ENCODE measurements at places on chromosomes 6 and 20.

DNA sequence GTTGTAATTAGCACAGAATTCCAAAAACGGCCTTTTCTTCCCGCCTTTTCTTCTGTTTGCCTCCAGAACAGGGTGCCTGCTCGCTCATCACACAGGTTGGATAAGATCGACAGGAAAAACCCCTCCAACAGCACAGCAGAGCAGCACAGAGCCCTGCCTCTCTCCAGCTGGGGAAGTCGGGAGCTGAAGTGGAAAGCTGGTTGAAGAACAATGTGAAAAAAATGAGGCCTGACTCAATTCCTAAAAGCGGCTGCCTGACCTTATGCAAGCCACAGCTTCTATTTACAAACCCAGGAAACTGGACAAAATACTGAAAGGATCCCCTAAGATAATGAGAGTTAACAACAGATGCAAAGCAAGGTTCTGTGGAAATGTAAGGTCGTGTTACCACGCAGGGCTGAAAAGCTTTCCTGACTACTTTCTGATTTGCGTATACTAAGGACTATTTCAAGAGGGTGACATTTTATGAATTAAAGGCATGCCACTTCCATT, 116.9 kb downstream of the TTLL2 start:
- no peak for DNase-seq

- peak; percentile 44 for DNase-seq
Observed at GRCh38 chr6:106608080-106608668, 21.1 kb downstream of the RTN4IP1 start.

- DNase-seq = no peak
Observed at GRCh38 chr6:137181891-137182653, 8.6 kb upstream of the IL22RA2 start.

DNA sequence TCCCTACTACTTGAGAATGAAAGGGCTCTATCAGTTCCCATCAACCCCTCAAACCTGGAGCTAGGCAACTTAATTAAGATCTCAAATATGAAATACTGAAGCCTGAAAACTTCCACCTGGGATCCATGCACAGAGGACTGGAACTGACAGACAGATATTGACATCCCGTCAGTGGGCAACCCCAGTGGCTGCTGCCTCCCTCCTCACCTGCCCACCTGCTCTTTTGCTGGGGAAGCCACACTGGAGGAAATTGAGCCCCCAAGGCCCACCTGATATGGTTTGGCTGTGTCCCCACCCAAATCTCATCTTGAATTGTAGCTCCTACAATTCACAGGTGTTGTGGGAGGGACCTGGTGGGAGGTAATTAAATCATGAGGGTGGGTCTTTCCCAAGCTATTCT, 192.8 kb downstream of the LRFN2 start:
- DNase-seq = no peak

DNA sequence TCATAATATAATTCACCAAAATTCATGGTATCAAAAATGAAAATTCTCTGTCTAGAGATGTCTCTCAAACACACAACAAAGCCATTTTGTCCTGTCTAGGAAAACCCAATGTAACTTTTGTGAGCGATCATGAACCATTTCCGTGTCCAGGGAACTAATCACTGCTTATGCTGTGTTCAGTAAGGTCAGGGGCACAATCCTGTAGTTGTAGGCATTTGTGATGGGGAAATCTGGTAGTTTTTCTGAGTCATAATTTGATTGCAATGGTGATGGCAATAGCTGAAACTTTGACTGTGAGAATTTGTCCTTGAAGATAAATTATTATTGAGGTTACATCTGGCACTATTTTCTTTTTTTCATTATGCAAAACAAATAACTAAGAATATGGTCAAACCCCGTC, 21.0 kb upstream of the GCLC start:
- DNase-seq = no peak

GRCh38 chr6:122438975-122439374, 32.6 kb downstream of the SERINC1 start:
- DNase-seq = no peak

DNA sequence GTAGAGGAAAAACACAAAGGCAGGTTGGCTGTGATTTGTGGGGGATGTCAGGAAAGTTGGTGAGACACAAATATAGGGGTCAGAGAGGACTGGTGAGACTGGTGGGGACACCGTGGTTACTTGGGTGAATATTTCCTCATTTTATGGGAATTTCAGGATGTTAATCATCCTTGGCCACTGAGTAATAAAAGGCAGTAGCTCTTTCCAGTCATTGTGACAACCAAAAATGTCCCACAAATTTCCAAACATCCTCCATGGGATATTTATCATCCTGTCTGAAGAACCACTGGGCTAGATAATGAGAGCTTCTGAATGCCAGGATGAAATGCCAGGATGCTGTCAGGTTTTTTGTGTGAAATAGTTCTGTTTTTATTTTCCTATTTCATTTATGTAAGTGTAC, 374.1 kb downstream of the CD109 start:
- peak; percentile 62 for DNase-seq

- DNase-seq = no peak
Observed at GRCh38 chr6:117540670-117541069, 58.2 kb downstream of the DCBLD1 start.

DNA sequence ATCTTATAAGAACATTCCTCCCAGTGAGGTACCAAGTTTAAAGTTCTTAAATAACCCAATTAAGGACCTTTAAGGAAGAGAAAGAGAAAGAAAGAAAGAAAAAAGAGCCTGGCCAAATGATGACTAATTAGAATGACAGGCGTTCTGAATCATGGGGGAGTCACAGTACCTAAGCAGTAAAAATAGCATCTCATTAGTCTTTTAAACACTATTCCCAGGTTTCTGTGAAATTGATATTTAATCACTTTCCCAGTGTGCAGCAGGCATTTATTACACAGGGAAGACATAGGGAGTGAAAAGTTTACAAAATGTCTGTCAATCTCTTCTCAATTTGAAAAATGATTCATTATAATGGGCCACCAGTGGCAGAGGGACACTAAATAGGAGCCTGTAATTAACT, 251.4 kb upstream of the MANEA start:
- no peak for DNase-seq

- peak; percentile 2 for DNase-seq
Observed at GRCh38 chr20:63706027-63706695, 1.6 kb downstream of the ARFRP1 start.

- DNase-seq = no peak
Observed at GRCh38 chr6:37643851-37644672, 53.6 kb downstream of the MDGA1 start.

DNA sequence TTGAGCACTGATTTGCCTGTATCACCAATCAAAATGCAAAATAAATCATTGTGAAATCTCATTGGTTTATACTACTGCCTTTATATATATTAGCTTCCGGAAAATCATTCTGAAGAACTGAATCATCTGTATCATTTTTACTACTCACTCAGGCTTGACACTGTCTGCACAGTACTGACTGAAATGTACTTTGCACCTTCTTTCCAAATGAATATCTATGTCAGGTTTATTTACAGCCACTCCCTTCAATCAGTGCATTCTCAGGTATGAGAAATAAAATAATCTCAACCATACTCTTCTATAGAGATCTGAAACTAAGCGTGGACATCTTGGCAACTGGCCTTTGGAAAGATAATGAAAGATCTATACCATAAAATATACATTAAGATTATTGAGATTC, 2.7 kb downstream of the KHDRBS2 start:
- no peak for DNase-seq
